ENCODE measurements at places on chromosomes 13 and 19.

DNA sequence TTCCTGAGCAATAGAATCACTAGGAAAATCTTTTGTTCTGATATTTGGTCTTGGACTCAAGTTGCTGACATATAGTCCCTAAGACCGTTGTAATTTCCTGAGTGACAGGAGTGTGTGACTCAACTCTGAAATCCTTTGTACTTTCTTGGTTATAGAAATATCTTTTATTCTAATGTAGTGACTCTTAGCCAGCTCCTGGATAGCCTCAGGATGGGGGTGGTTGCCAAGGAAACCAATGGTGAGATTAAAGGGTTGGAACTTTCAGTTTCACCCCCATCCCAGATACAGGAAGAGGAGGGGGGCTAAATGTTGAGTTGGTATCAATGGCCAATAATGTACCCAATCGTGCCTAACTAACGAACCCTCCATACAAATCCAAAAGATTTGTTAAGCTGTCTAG, 41.8 kb downstream of the MBD3L2B start:
- no peak for DNase-seq

GRCh38 chr19:40982594-40983101, 8.4 kb upstream of the CYP2B6 start:
- DNase-seq = no peak

- DNase-seq = no peak
Measured at GRCh38 chr13:90455823-90456222, 891.7 kb upstream of the MIR17HG start.

DNA sequence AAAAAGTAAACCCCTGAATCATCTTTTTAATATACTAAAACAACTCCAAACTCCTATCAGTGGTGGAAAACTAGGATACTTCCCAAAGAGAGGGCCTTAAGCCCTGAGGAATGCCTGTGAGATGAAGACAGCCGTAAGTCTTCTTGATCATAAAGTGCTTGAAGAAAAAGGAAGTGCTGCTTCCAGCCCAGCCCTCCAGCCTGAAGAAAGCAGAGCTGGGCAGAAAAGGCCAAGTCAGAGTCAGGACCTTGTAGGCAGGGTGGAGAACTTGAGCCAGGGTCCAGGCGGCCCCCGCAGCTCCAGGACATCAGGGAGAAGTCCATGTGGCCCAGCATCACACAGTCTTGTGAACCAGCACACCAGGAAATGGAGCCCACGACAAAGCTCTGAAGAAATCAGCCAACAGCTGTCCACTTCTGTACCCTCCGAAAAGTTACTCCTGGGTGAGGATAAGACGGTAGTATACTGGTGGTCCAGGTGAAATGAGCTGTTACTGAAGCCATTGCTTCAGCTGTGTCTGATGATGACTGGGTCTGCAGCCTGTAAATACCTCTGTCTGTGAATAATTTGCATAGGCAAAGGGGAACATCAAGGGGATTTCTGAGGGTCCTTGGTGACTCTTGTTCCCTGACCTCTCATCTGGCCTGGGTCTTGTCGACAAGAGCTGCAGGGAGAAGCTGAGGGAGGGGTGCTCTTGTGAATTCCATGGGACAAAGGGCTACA, 18.7 kb upstream of the CRYL1 start:
- DNase-seq = no peak

DNA sequence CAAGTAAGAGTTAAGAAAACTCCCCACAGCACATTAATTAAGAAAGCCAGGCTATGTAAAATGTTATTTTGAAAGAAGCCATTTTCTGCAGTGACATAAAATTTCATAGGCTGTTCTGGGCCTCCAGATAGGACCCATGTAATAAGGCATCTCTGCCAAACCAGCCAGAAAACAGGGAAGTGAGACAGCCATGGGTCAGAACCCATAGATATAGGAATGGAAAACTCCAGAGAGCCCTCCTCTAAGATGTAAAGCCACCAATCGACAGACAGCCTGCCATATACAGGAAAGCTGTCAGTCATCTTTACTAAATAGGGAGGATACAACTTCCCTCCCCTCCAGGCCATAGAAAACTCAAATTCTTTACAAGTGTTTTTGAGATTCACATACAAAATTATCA, 493.3 kb downstream of the COG6 start:
- DNase-seq = no peak

DNA sequence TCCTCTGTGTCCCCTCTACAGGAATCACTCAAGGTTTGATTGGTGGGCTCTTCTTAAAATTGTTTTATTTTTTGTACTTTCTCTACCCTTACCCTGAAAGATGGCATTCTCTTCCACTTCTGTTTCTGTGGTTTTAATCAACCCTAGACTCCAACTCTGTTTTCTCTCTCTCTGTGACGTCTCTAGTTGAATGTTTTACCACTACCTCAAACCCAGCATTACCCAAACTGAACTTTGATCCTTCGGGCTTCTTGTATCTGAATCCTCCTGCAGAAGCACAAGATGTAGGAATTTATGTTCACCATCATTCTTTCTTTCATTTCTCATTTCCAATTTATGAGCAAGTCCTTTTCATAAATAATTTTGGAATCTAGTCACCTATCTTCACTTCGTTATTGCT, 39.9 kb downstream of the PCCA start:
- DNase-seq = no peak

GRCh38 chr19:39297931-39298634, 1.9 kb downstream of the IFNL1 start:
- no peak for DNase-seq
